ENCODE measurements at places on chromosomes 6 and 20.

- no peak for DNase-seq
Observed at GRCh38 chr20:10636326-10636818, 37.4 kb downstream of the JAG1 start.

DNA sequence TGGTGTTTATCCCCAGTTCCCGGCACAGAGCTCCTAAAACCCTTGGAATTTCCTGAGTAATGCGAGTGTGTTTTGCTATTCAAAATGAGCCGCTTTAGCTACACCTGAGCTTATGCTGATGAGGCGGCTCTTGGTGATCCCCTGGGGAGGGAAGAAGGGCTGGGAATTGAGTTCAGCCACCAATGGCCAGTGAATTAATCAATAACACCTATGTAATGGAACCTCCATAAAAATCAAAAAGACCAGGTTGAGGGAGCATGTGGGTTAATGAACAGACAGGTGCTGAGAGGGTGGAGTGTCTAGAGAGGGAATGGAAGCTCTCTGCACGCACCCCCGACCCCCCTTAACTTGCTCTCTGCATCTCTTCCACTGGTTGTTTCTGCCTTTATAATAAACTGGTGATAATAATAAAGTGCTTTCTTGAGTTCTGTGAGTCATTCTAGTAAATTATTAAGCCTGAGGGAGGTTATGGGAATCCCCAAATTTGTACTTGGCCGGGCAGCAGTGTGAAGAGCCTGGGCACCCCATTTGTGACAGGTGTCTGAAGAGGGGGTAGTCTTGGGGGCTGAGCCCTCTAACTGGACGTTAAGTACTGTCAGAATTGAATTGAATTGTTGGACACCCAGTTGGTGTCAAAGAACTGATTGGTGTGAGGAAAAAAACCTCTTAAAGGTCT is 24.6 kb upstream of the SERPINB1 start:
- DNase-seq, result no peak

DNA sequence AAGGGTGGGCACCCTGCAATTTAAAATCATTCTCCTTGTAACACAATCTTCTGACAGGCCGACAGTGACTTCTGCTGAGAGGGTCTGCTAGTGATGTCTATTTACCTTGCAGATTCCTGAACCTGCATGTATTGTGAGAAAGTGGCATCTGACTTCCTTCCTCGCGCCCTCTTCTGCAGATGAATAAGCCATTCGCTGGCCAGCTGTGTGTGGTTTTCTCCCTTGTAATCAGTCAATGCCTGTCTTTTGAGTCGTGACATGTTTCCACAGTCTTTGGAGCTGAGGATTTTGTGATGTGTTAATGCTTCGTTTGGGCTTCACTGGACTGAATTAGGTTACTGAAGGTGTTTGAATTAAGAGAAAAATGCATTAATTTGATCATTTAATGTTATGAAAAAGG is 125.3 kb downstream of the GRM1 start:
- DNase-seq, result no peak

- peak; percentile 68 for DNase-seq
Observed at GRCh38 chr6:73451223-73452106, 632 bp downstream of the CGAS start.

DNA sequence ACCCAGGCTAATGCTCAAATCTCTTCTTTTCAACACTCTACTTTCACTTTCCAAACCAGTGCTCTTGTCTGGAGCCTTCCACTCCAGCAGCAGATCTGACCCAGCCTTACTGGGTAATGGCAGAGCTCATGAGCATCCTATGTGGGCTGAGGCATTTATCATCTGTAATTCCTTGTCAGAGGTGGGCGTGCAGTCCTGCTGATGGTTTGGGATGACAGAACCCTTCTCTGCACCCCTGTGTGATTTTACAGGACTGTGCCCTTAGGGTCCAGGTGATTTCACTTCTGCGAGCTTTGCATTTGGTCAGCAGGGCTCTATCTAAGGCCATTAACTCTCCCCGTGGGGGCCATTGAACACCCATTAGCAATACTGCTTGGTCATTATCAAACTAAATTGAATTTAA is 55.4 kb downstream of the LAMA4 start:
- DNase-seq, result no peak

DNA sequence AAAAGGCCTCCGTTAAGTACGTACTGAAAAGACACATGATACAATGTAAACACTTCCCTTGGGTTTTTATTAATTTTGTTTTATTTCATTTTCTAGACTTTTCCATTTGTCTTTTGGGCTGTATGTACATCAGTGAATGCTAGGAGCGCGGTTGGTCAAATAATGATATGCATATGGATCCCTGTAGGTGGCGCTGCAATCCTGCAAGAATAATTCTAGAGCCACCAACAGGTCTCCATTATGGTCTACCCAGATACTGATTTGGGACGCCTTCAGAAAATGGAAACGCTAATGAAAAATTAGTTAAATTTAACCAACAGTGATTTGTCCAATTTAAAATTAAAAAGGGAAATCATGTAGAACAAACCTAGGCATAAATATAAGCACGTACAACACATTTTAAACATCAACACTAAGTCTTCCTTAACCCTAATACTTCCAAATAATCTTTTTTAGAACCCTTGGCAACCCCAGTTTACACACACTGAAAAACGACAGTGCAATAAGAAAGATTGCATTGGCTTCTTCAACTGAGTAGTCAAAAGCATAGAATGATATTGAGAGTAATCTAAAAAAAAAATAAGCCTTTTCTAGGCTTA is 433.5 kb downstream of the RFPL4B start:
- peak; percentile 45 for DNase-seq

DNA sequence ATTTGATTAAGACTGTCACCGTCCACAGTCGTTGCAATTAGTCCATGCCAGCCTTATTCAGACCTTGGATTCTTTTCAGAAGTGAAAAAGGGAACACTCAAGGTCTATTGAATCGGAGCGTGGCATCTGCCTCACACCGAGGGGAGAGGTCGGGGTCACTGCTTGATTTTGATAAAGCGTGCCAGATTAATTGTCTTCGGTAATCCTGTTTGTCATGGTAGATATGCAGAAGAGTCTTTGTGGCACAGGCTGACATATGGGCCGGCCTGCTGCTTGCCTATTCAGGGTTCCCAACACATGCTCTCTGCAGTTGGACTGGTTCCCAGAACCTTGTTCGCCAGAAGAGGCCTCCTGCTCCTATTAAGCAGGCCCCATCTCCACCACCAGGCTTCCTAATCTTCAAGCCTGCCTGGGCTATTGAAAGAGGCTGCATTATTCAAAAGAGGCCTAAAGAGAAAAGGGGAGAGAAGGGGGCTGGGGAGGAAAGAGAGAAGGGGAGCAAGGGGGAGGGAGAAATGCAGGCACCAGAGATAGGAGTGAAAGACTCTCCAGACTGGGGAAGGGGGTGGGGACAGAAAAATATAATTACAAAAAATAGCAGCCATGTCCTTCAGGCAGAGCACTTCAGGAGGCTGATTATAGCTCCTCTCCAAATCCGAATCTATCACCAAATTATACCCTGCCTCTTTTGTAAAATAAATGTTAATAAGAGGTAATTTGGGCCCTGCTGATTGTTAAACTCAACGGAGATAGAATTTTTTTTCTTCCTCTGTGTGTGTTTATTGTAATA is 611.3 kb downstream of the HDGFL1 start:
- DNase-seq, result peak; percentile 77

- peak; percentile 76 for DNase-seq
Observed at GRCh38 chr20:32052090-32052777, at the start of gene HCK. Gene HCK, plus strand, starts transcription at chr20:32052242.

DNA sequence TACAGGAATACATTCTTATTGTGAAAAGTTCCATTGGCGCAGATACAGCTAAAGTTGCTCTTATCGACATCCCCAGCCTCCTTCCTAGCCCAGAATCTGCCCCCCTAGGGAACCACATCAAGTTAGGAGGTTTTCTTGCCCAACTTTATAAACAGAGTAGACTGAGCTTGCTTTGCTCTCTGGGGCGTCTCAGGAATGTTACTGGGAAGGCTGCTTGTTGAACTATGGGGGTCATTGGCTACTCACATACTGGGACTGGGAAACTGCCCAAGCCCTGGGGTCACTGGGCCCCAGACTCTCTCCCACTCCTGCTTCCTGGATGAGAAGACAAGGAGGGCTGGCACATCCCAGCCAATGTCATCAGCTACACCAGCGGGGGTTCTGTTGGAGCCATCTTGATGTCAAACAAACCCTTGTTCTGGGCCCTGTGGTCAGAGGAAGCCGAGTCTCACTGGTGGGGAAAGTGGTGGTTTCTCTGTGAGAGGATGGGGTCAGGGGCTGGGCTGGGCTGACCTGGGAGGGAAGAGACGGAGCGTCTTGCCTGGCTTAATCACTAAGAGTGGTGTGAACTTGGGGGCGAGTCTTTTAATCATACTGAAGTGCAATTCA is 26.0 kb downstream of the BPIFB4 start:
- DNase-seq, result peak; percentile 49

- DNase-seq, result no peak
Observed at GRCh38 chr6:14620522-14620921, 502.9 kb downstream of the CD83 start.

DNA sequence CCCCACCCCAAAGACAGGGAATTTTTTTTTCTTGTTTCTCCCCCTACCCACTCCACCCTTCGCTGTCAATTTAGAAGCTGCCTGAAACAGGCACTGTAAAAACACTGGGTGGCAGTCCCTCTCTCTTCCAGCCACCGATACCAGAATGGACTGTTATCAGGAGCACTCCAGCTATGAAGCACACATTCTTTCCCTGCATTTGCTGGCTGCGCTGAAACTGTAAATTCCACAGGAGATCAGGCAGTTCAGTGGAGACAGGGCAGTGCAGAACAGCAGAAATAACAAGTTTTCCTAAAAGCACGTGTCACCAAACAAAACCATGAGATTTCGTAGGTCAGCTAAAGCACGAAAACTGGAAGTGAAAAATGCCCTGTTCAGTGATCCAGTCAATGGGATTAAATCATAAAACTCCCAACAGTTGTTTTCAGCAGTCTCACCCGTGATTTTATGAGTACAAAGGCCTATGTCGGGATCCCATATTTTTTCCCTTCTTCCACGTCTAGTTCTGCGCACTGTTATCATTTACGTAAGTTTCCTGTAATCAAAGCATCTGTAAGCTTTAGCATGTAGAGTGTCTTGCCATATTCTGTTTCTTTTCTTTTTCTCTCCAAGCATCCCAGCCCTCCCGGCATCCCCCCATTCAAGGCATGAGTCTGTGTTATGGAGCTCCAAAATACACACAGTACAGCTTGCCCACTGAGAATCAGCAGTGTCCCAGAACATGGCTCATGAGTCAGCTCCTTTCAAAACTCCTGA is 359.9 kb upstream of the EPHA7 start:
- peak; percentile 39 for DNase-seq

- DNase-seq, result no peak
Observed at GRCh38 chr6:125252891-125253290, 48.9 kb downstream of the HDDC2 start.

Data from Right ventricle myocardium superior (tissue), 1 donor.